Activated CD8-positive, alpha-beta T cell treated with anti-CD3 and anti-CD28 coated beads, Interleukin-2, amount 10 ng/mL, durations not matched to agents 7 days and 5 days (primary cell): ENCODE measurements at places on chromosomes 7 and 10. TPM values are rescaled to one million over a fixed set of nuclear protein-coding genes. Genes with fewer than 3 reads are reported as not detected.

DNA sequence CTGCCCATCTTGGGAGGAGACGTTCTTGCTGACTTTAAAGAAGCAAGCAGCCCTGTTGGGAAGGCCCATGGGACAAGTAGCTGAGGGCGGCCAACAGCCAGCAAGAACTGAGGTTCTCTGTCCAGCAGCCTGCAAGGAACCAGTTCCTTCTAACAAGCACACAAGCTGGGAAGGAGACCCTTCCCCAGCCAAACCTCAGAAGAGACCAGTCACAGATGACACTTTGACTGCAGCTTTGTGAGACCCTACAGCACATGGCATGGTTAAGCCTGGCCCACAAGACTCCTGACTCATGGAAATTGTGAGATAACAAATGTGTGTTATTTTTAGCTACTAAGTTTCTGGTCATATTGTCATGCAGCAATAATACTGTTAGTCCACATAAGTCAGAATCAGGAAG is 99.9 kb downstream of the PRLHR start:
- no peaks in the 10 kb centered on the region for H3K36me3 ChIP-seq
- no peaks in the 10 kb centered on the region for H3K4me1 ChIP-seq
- H3K27ac ChIP-seq: no peak overlapping the region

- H3K27ac ChIP-seq: no peak overlapping the region
- H3K27me3 ChIP-seq: peaks cover 18% of the 10 kb centered on the region
- H3K4me3 ChIP-seq: no peak overlapping the region
- H3K36me3 ChIP-seq: no peaks in the 10 kb centered on the region
- H3K4me1 ChIP-seq: no peaks in the 10 kb centered on the region
- DNase-seq: no peak
Measured at GRCh38 chr10:3720228-3721019, 64.6 kb downstream of the KLF6 start.

DNA sequence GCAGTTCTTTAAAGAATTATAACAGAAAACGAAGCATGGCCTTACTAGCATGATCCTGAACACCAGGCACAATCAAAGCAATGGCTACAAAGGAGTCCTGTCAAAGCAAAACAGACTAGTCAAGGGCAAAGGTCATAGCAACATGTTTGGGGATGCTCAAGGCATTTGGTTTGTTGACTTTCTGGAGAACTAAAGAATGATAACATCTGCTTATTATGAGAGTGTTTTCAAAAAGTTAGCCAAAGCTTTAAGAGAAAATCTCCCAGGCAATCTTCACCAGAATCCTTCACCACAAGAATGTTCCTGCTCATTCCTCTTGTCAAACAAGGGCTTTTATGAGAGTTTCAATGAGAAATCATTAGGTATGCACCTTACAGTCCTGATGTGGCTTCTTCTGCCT is 95.1 kb upstream of the CPXM2 start:
- no peak overlapping the region for H3K4me3 ChIP-seq
- H3K4me1 ChIP-seq: no peaks in the 10 kb centered on the region
- H3K27ac ChIP-seq: no peak overlapping the region
- DNase-seq: no peak
- H3K36me3 ChIP-seq: no peaks in the 10 kb centered on the region
- peaks cover 48% of the 10 kb centered on the region for H3K27me3 ChIP-seq

- peaks cover 8% of the 10 kb centered on the region for H3K27me3 ChIP-seq
- no peak overlapping the region for H3K4me3 ChIP-seq
- H3K27ac ChIP-seq: no peak overlapping the region
- peaks cover 15% of the 10 kb centered on the region for H3K36me3 ChIP-seq
- peaks cover 4% of the 10 kb centered on the region for H3K4me1 ChIP-seq
- DNase-seq: no peak
Measured at GRCh38 chr7:128032605-128033235, 1.5 kb upstream of the LRRC4 start.

DNA sequence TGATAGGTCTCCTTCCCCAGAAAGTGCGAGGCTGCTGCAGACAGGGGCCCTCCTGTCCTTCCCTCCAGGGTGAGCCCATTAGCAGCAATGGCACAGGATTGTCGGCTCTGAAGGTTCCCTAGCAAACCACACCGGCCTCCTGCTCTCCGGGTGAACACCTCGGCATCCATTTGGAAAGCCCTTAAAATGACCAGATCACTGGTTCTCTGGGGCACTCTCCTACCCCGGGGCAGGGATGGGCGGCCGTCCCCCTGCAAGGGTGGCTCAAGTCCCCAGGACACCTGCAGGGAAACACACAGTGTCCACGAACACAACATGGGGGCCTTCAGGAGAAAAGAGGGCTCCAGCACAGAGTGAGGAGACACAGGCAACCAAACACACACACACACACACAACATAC is 459.1 kb downstream of the PTPRN2 start:
- no peaks in the 10 kb centered on the region for H3K36me3 ChIP-seq
- no peaks in the 10 kb centered on the region for H3K27me3 ChIP-seq
- no peak overlapping the region for H3K4me3 ChIP-seq
- H3K4me1 ChIP-seq: no peaks in the 10 kb centered on the region
- no peak for DNase-seq

DNA sequence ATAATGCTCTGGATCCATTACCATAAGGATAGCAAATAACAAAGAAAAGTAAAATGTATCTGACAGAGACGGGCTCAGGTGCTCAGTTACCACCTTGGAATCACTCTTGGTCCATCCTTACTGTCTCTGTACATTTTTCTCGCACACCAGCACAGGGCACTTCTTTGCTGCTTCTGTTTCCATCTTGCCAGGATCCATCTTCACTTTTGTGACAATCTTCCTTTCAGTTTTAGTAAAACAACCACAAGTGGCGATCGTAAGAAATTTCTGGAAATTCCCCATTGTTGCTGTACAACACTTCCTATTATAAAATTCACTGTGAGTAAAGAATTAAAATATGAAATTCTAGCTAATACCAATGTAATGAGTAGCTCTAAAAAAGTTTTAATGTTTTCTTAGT is 695.5 kb downstream of the GRM8 start:
- no peaks in the 10 kb centered on the region for H3K36me3 ChIP-seq
- H3K27ac ChIP-seq: no peak overlapping the region
- DNase-seq: no peak
- no peak overlapping the region for H3K4me3 ChIP-seq

DNA sequence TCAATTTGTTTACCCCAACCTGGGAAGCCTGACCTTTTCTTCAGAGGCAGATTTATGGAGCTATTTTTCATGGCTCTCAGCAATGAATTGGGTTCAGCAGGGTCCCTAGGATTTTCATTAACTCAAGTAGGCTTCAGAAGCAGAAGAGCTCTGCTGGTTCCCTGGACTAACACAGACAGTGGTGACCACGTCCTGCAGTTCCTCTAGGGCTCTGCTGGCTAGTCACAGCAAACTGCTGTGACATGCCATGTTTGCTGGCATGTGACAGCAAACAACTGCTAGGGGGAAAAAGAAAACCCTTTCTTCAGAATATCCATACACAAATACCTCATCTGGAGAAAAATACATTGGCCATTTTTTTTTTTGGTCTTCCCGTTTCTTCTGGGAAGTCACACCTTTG is 13.2 kb downstream of the BAMBI start:
- H3K36me3 ChIP-seq: no peaks in the 10 kb centered on the region
- no peaks in the 10 kb centered on the region for H3K4me1 ChIP-seq
- H3K27me3 ChIP-seq: peaks cover 15% of the 10 kb centered on the region
- no peak overlapping the region for H3K27ac ChIP-seq
- DNase-seq: no peak

- DNase-seq: no peak
- H3K27me3 ChIP-seq: peaks cover 5% of the 10 kb centered on the region
- no peaks in the 10 kb centered on the region for H3K36me3 ChIP-seq
- no peak overlapping the region for H3K4me3 ChIP-seq
- H3K4me1 ChIP-seq: no peaks in the 10 kb centered on the region
Measured at GRCh38 chr7:32453341-32454011, 36.7 kb downstream of the LSM5 start.

GRCh38 chr7:821688-822087 is 10.6 kb upstream of the SUN1 start:
- H3K27ac ChIP-seq: no peak overlapping the region
- H3K4me1 ChIP-seq: peaks cover 23% of the 10 kb centered on the region
- no peak for DNase-seq
- H3K4me3 ChIP-seq: no peak overlapping the region
- peaks cover 5% of the 10 kb centered on the region for H3K27me3 ChIP-seq

DNA sequence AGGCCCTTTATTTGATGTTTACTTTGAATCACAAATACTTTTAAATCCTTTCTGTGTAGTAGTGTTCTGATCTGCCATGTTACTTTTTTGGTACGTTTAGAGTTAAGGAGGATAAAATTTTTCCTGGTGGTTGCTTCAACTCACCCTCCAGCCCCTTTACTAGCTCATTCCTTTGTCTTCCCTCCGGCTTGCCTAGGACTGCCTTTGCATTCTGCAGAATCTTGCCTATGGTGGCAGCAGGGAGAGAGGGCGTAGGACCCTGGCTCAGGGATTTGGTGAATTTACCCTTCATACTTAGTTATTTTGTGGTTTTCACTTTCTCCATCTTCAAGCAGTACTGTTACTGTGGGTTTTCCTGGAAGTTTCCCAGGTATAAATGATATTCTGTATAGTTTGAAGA is 833.5 kb downstream of the XPNPEP1 start:
- H3K4me1 ChIP-seq: no peaks in the 10 kb centered on the region
- no peak for DNase-seq
- no peaks in the 10 kb centered on the region for H3K27me3 ChIP-seq
- H3K4me3 ChIP-seq: no peak overlapping the region
- no peaks in the 10 kb centered on the region for H3K36me3 ChIP-seq

DNA sequence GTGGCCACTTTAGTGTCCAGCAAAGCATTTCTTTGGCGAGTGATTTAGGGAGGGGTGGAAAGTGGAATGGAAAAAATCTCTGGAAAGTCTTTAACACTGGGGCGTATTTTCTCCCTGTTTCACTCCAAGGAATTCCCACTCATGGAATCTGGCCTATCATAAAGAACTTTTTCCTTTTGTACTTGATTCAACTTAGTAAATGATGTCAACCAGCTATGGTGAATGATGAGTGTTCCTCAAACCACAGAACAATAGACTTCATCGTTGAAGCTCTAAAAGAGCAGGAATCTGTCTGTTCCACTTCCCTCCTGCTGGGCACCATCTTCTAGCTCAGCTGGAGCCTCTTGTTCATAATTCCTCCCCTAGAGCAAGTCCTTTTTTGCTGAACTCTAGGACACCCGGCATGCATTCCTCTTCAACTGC is 66.5 kb downstream of the EPDR1 start:
- H3K27ac ChIP-seq: no peak overlapping the region

- no peaks in the 10 kb centered on the region for H3K27me3 ChIP-seq
- DNase-seq: no peak
- no peak overlapping the region for H3K27ac ChIP-seq
- H3K4me1 ChIP-seq: no peaks in the 10 kb centered on the region
- no peaks in the 10 kb centered on the region for H3K36me3 ChIP-seq
Measured at GRCh38 chr7:139453673-139454321, 29.7 kb downstream of the KLRG2 start.

DNA sequence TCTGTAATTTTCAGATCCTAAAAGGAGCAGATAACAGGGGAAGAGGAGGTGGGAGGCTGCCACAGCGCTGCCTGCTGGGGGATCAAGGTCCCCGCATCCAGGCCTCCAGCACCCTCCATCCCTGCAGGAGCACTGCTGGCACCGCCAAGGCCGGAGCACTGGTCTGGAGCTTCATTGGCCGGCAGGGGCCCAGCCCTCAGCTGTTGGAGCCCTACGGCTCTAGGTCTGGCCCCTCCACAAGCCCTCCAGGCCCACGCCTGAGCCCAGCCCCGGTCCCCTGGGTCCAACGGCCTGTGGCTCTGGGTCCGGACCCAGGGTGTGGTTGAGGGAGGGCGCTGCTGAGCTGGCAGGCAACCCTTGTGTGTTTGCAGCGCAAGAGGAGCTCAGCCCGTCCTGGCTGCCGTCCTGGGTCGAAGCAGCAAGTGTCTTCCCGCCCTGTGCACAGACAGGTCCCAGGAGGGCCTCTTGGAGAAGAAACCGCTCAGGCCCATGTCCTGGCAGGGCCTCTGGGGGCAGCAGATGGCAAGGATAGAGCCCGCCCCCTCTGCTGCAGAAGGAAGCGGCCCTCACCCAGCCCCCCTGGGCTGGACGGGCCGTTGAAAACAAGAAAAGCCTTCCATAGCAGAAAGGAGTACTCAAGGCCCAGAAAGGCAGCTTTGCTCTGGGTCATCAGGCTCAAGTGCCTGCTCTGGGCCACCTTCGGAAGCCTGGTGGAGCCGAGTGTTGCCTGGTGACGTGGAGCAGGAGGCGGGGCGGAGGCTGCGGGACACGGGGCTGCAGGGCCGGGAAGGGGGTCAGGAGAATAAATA is 54.3 kb upstream of the TNRC18 start:
- no peak overlapping the region for H3K27ac ChIP-seq
- no peak overlapping the region for H3K4me3 ChIP-seq
- no peak for DNase-seq
- no peaks in the 10 kb centered on the region for H3K27me3 ChIP-seq
- H3K4me1 ChIP-seq: peaks cover 15% of the 10 kb centered on the region

DNA sequence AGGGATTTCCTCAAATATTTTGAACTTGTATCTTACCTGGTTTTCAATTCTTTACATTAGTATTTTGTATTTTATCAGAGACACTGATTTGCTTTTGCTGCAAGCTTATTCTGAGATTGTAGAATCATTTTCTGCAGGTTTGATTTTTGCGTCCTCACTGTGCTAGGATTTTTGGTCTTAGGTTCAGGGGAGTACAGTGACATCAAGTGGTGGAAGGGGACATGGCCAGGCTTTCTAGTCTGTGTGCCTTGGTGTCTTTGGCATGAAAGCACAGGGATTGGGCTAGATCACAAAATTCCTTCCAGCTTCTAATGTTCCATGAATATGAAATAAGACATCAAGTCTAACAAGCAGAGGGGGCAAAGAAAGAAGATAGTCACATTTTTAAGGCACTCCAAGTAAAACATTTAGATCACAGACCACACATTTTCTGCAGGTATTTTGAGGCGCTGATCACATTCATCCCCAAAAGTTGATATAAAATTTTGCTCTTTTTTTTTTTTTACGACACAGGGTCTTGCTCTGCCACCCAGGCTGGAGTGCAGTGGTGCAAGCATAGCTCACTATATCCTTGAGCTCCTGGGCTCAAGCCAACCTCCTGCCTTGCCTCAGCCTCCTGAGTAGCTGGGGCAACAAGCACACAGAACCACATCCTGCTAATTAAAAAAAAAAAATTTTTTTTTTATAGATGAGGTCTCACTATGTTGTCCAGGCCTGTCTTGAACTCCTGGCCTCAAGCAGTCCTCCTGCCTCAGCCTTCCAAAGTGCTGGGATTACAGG is 124.4 kb downstream of the PON1 start:
- DNase-seq: no peak
- no peaks in the 10 kb centered on the region for H3K36me3 ChIP-seq
- H3K27me3 ChIP-seq: no peaks in the 10 kb centered on the region

IGFBP3 gene
- total RNA-seq: 0.90 TPM

PTPN20 gene
- not detected for total RNA-seq

MOGAT3 gene
- not detected for total RNA-seq

PTF1A gene
- total RNA-seq: not detected

GIMAP2 gene
- total RNA-seq: 79.0 TPM

A1CF gene
- not detected for total RNA-seq

PDE6C gene
- total RNA-seq: not detected

SFTPA1 gene
- total RNA-seq: not detected

TMEM196 gene
- not detected for total RNA-seq

ZNF282 gene
- total RNA-seq: 30.6 TPM

IDI1 gene
- total RNA-seq: 64.7 TPM
